Left cardiac atrium (tissue), 4 donors: ENCODE measurements at places on chromosomes 3 and 15. TPM values are rescaled to one million over a fixed set of nuclear protein-coding genes. Genes with fewer than 3 reads are reported as not detected.

DNA sequence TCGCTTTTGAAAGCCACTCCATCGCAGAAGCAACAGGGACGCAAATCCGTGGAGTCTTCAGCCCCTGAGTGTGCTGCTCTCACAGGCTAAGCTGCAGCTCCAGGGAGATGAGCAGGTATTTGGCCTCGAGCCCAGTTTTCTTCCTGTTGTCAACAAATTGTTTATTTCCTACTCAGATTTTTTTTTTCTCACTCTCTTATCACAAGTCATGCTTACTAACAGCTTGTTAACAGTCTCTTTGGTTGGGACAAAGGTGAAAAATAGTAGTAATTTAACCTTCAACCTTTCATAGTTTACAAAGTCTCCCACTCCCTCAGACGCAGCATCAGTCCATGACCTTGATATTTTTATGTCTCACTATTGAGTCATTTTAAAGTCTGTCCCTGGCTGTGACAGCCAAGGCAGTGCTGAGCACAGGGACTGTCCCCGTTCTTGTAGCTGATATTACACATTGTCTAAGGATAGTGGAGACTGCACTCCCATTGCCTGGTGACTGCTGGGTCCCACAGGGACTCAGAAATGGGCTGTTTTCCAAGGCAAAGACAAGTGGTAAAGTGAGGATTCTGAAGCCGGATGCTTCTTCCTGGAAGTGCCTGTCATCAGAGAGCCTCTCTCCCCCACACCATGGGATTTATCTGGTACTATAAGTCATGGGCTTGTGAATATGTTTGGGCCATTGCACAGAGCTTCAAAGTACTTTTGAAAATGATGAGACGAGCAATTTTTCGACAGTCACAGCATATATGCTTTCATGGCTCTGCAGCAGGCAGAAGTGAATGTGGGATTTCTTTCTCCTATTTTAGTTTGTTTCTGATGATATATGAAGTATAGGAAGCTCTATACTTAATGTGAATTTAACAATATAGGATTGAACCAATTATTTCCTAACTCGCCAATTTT lies 59.8 kb upstream of the UNC13C start:
- DNase-seq, result no peak

The SLC12A1 gene
- not detected for total RNA-seq

The CCDC54 gene
- not detected for total RNA-seq

- no peak for DNase-seq
Observed at GRCh38 chr3:16142350-16143025, 32.0 kb upstream of the GALNT15 start.

The DUOXA2 gene
- not detected for total RNA-seq
